T follicular helper cell (primary cell): ENCODE measurements at places on chromosomes 5 and 9.

DNA sequence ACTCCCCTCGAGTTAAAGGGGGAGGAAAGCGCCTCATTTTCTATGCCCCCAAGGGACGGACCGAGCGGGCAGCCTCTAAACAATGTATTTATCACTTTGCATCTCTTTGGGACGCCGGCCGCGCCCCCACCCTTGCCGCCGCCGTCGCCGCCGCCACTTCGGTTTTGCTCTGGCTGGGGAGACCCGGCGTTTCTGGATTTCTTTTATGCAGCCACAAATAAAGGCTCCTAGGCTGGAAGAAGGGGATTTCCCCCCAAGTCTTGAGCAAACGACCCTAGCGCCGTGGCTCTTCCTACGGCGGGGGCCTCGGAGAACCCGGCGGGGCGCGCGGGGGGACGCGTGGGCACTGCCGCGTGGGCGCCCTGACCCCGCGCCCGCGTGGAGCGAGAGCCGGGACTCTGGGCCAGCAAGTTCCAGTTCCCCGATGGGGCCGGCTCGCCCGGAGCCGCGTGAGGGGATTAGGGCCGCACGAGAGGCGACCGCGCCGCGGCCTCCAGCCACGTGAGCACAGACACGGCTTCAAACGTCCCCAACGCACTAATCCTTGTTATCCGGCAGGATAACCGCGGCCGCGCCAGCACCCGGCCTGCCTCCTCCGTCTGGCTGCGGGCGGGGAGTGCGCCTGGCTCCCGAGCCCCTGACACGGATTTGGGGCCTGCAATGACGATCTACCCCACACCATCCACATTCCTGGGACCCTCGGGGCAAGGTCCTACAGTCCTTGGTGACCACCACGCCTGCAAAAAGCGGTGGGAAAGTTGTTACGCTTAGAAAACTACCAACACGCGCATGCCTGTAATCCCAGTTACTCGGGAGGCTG, 7.9 kb upstream of the NEUROG1 start:
- DNase-seq, result no peak

DNA sequence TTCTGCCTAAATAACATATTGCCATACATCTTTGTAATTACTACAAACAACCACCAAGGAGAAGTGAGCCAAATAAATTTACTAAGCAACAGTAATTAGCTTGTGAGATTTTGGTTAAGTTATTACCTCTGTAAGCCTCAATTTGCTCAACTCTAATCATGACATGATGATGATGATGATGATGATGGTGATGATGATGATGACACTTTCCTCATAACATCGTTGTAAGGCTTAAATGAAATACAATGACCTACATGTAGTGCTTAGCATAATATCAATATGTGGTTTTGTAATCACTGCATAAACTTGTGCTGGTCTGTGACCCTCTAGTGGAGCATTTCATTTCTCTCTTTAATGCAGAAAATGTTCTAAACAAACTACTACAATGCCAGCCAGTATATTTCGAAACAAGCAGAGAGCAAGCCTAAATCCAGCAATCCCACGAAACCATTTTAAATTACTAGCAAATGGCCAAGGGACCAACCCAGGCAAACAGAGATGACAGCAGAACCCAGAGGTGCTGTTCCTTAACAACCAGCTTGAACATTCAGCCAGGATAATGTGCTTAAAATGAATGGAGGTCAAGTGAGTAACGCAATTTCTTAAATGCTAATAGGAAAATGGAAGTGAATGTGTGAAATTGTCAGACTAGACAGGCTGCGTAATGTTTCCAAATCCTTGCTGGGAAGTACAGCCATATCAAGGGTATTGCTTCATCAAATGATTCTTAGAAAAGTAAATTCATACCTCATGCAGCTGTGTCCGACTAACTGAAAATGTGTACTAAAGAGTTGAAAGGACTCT, 281.9 kb upstream of the PUM3 start:
- DNase-seq, result no peak

DNA sequence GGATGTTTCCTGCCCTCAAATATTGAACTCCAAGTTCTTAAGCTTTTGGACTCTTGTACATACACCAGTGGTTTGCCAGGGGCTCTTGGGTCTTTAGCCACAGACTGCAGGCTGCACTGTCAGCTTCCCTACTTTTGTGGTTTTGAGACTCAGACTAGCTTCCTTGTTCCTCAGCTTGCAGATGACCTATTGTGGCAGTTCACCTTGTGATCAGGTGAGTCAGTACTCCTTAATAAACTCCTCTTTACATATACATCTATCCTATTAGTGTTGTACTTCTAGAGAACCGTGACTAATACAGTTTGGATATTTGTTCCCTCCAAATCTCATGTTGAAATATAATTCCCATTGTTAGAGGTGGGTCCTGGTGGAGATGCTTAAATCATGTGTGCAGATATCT, 681.9 kb upstream of the ARRDC3 start:
- no peak for DNase-seq

GRCh38 chr5:3615217-3615616, 19.6 kb downstream of the IRX1 start:
- no peak for DNase-seq

DNA sequence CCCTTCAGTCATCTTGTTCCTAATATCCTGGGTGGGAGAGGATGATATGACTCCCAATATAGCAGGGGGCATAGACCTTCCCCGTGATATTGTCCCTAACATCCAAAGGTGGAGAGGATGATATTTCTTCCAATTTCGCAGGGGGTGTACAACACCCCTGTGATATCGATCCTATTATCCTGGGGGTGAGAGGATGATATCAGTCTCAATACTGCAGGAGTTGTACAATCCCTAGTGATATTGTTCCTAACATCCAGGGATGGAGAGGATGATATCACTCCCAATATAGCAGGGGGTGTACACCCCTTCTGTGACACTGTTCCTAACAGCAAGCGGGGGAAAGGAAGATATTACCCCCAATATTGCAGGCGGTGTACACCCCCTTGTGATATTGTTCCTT, 122.6 kb downstream of the TMEM38B start:
- DNase-seq, result no peak

GRCh38 chr5:5613261-5613990, 190.9 kb downstream of the ICE1 start:
- DNase-seq, result no peak

DNA sequence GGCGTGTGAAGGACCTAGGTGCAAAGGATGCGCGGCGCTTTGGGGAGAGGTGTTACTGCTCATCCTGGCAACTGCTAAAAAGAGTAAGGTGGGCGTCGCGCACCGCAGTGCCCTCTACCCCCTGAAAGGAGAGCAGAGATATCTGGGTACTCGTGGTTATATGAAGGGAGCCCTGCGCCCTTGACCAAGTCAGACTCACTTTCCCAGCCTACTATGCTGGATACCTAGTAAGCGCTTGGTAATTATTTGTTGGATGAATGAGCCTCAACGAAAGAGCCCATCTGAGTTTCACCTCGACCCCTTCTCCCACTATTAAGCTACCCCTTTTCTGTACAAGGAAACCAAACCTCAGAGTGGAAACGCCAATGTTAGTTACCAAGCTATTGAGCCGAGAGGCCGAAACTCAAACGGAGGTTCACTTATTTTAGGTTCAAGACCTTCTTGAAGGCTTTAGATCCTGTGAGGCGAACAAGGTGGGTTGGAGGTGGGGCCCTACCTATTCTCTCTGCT, 8.0 kb downstream of the LHX6 start:
- DNase-seq, result no peak

- no peak for DNase-seq
These were observed 79.4 kb downstream of the GAS1 start for GRCh38 chr9:86867804-86868313.

GRCh38 chr5:155129513-155129880, 115.9 kb downstream of the KIF4B start:
- no peak for DNase-seq

GRCh38 chr5:158456756-158457155, 597.8 kb upstream of the CLINT1 start:
- no peak for DNase-seq

- no peak for DNase-seq
These were observed 42.8 kb downstream of the TIMD4 start for GRCh38 chr5:156920042-156920860.

DNA sequence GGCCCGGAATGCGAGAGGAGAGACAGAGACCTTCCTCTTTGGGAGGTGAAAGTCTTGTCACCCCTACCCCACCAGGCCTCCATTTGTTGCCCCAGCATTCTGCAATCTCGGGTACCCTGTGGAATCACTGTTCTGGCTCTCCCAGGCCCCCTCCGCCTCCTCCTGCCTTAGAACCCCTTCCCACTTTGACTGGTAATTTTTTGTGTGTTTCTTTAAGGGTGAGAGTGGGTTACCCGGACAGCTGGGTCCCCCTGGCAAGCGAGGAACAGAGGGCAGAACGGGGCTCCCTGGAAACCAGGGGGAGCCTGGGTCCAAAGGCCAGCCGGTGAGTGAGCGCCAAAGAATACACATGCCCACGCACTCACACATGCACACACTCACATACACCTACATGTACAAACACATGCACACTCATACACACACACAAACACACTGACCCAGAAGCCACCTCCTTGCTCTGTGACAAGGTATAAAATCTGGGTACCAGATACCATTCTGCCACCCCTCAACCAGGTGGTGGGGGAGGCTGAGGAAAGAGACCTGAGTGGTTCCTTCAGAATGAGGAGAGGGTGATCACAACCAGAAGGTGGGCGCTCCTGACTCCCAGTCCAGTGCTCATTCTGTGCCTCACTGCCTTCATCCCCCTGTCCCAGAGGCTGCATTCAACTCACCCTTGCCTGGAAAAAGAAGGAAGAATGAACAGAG, 30.9 kb upstream of the ORM1 start:
- no peak for DNase-seq

GRCh38 chr9:91407580-91408318, 15.9 kb downstream of the NFIL3 start:
- no peak for DNase-seq

- no peak for DNase-seq
These were observed 29.5 kb downstream of the IDNK start for GRCh38 chr9:83652433-83652832.

DNA sequence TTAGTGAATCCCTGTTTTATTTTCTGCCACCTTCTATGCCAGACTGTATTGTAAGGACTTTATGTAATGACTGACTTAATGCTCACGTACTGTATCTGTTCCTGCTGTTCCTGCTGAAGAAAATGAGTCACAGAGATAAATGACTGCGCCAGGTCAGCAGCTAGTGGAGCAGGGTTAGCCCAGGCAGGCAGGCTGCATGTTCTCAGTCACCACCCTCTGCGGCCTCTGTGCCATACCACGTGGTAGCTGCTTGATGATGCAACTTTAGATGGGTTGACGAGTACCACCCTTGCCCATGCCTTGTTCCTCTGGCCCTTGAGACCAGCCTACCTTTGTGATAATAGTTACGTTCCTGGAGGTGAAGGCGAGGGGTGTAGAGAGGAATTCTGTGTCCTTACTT, 161.9 kb downstream of the TRIO start:
- no peak for DNase-seq

- DNase-seq, result no peak
These were observed 32.7 kb downstream of the OSMR start for GRCh38 chr5:38878391-38879077.

DNA sequence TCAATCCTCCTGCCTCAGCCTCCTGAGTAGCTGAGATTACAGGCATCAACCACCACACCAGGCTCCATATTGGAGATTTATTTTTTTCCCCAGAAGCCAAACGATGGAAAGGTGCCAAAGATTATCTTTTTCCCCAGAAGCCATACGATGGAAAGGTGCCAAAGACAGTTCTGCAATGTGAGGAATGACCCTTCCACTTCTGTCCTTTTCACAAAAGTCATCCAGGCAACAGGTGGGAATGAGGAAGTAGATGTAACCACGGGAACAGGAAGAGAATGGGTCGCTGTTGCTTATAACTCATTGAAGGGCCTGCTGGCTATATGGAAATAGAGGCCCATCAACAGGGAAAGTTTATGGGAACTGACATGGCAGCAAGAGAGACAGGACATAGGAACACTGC, 233.7 kb upstream of the MSX2 start:
- no peak for DNase-seq

- no peak for DNase-seq
These were observed at the start of gene THBS4 for GRCh38 chr5:80034962-80035821. THBS4 (plus strand) TSS chr5:80035348; CDS start chr5:80035538, 190 bp downstream.

- DNase-seq, result no peak
These were observed 5.0 kb downstream of the MED7 start for GRCh38 chr5:157137691-157138090.

- DNase-seq, result no peak
These were observed 60.8 kb downstream of the TSTD2 start for GRCh38 chr9:97572196-97572891.

DNA sequence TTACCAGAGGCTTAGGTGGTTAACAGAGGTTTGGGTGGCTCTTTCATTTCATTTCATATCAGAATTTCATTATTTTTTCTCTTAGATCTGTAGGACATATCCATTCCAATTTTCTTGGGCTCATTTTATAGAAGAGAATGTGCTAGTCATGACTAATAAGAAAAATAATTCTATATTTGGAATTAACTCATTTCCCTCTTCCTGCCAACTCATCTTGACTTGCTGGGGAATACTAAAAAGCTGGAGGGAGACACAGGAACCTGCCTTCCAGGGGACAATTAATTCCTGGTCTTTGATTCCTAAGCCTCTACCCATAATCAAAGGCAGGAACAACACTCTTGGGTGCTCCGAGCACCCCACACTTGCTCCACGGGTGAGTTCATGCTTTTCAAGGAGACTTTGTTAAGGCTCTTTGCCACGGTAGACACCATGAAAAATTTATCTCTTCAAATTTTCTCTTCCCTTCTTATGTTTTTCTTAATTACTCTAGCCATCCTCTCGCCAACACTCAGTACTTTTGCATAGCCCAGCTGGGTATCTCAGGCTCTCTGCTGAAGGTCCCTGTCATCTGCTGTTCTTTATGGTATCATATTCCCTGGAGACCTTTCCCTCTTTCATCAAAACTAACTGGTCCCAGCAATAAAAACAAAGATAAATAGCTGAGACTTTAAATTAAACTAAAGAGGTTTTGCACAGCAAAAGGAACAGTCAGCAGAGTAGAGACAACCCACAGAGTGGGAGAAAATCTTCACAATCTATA, 273.9 kb downstream of the NPR3 start:
- no peak for DNase-seq

GRCh38 chr9:124366476-124367220, 48.6 kb downstream of the PSMB7 start:
- DNase-seq, result no peak

- DNase-seq, result no peak
These were observed 4.3 kb downstream of the LCP2 start for GRCh38 chr5:170293273-170293672.

DNA sequence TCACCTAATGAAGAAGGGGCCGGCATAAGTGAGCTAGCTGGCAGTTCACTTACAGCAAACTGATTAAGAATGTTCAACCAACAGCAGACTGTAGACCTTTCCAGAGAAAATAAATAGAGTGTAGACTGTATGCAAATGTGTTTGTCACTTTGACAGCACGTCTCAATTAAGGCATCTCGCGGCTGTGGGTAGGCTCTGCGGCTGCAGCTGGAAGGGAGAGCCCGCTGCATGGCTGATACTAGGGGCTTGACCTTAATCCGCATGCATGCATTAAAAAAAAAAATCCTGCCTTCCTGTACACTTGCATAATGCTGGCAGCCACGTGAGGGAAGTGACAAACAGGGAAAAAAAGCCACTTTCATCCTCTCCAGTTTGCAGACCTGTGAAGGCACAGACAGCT, 82.3 kb downstream of the CRB2 start:
- no peak for DNase-seq

GRCh38 chr5:145161391-145161790, 673.8 kb downstream of the PRELID2 start:
- no peak for DNase-seq

- no peak for DNase-seq
These were observed 8.0 kb downstream of the NUDT2 start for GRCh38 chr9:34337403-34337802.

- no peak for DNase-seq
These were observed 26.5 kb upstream of the CLPTM1L start for GRCh38 chr5:1371218-1371971.

- DNase-seq, result no peak
These were observed 325.9 kb upstream of the TNC start for GRCh38 chr9:115443890-115444289.
